T-helper 2 cell (primary cell): ENCODE measurements at places on chromosomes 3 and 15.

GRCh38 chr15:52021128-52021671 lies 2.2 kb downstream of the MAPK6 start:
- DNase-seq, result peak; percentile 95

DNA sequence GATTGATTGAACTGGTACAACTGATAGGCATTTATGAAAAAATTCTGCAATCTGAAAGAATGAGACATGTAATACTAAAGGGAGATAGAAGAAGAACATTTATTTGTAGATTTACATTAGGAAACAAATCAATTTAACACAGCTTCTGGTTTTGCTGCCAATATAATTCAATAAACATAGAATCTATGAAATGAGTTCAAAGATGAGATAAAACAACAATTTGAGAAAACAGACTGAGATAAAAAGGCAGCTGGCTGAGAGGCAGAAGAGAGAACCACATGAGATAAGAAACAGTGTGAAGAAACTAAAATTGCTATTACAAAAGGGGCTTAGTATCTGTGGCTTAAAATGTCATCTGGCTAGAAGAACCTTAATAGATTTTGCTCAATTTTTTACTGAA lies 176.6 kb downstream of the PYDC2 start:
- no peak for DNase-seq

- no peak for DNase-seq
These were observed 59.2 kb upstream of the TRAK1 start for GRCh38 chr3:42031808-42032480.

- DNase-seq, result peak; percentile 19
These were observed 13.3 kb upstream of the OR5K1 start for GRCh38 chr3:98449606-98450193.

GRCh38 chr3:105521770-105522169 lies 155.1 kb downstream of the ALCAM start:
- DNase-seq, result no peak
